ENCODE measurements at places on chromosomes 7 and 10. TPM values are rescaled to one million over a fixed set of nuclear protein-coding genes. Genes with fewer than 3 reads are reported as not detected.

CTTNBP2 gene
- not detected for total RNA-seq

DNA sequence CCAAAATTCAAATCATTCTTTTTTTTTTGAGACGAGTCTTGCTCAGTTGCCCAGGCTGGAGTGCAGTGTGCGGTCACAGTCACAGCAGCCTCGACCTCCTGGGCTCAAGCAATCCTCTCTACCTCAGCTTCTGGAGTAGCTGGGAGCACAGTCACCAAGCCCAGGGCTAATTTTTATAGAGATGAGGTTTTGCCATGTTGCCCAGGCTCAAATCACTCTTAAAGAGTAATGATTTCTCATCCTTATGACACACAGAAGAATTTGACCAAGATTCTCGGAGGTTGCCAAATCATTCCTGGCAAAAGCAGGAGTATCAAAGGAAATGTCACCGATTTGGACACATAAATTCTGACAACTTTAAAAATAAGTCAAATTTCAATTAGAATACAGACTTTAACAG lies 39.1 kb downstream of the SIRT1 start:
- H3K27me3 ChIP-seq = no peaks in the 10 kb centered on the region
- DNase-seq = no peak
- H3K4me1 ChIP-seq = no peaks in the 10 kb centered on the region
- no peak overlapping the region for H3K4me3 ChIP-seq
- no peak overlapping the region for H3K27ac ChIP-seq

- DNase-seq = peak; percentile 46
- H3K36me3 ChIP-seq = peaks cover 3% of the 10 kb centered on the region
- peaks cover 23% of the 10 kb centered on the region for H3K27me3 ChIP-seq
- peak within 1 kb of the TSS; percentile 90 for H3K4me3 ChIP-seq
Measured at GRCh38 chr7:28180364-28181147, at the start of gene JAZF1. Gene JAZF1, minus strand, starts transcription at chr7:28180795.

GRCh38 chr7:137006293-137006692 lies 137.8 kb downstream of the CHRM2 start:
- H3K4me1 ChIP-seq = no peaks in the 10 kb centered on the region
- no peaks in the 10 kb centered on the region for H3K36me3 ChIP-seq
- no peak overlapping the region for H3K27ac ChIP-seq
- H3K4me3 ChIP-seq = no peak overlapping the region

BPGM gene
- total RNA-seq = 27.7 TPM

MMRN2 gene
- total RNA-seq = 0.05 TPM

DNA sequence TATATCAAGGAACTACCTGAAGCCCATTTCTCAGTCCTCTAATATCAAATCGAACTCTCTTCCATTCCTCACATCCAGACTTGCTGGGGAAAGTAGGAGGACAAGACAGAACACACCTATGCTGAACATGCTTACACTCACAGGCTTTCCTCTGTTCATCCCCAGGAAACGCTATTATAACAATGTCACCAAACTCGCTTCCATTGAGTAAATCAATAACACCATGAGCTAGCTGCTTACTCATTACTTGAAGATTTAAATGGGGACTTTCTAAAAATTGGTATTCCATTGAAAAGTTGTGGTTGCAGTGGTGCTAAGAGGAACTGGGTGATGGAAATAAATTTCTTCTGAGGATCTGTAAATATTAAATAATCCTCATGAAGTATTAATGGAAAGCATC lies 88.8 kb downstream of the SLC25A13 start:
- no peak overlapping the region for H3K4me3 ChIP-seq
- peaks cover 6% of the 10 kb centered on the region for H3K4me1 ChIP-seq
- no peak overlapping the region for H3K27ac ChIP-seq
- H3K27me3 ChIP-seq = no peaks in the 10 kb centered on the region
- peaks cover 2% of the 10 kb centered on the region for H3K36me3 ChIP-seq
- no peak for DNase-seq

DNA sequence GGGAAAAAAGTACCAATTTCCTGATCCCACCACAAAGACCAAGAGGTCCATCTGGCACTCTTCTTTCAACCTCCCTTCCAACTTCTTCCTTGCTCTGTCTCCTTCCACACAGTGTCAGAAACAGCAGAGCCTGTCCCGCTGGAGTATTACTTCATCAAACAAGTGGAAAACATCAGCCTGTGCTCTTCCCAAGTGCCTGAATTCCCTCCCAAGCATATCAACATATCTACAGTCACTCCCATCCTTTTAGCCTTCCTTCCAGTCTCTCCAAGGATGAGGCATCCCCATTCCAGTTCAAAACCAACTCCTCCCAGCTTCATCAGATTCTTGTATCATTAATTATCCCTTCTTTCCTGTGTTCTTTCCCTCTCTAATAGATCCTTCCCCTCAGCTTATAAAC lies 1.7 kb upstream of the NOC3L start:
- no peak for DNase-seq
- H3K27ac ChIP-seq = no peak overlapping the region
- H3K27me3 ChIP-seq = peaks cover 28% of the 10 kb centered on the region
- no peak overlapping the region for H3K4me3 ChIP-seq
- H3K4me1 ChIP-seq = peaks cover 26% of the 10 kb centered on the region

GRCh38 chr7:17207220-17207619 lies 91.2 kb upstream of the AHR start:
- H3K4me3 ChIP-seq = no peak overlapping the region
- DNase-seq = no peak
- H3K27ac ChIP-seq = no peak overlapping the region
- H3K36me3 ChIP-seq = no peaks in the 10 kb centered on the region
- no peaks in the 10 kb centered on the region for H3K27me3 ChIP-seq

DNA sequence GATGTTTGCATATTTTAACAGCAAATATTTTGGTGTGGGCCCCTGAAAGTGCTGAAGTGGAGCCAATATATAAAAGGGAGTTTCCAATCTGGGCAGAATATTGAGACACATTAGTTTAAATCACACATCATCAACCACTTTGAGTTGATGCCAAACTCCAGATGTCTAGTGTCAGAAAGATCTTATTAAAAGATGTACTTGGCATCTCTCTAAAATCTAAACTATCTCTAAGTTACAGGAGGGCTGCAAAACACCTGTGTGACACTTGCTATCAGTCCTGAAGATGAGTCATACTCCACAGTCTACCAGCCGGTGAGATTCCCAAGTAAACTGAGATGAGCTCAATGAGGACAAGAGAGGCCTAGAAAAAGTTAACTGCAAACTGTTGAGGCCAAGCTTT lies 11.4 kb downstream of the JAZF1 start:
- H3K27me3 ChIP-seq = no peaks in the 10 kb centered on the region
- peak overlapping the region; percentile 22 for H3K4me3 ChIP-seq
- H3K36me3 ChIP-seq = no peaks in the 10 kb centered on the region
- peaks cover 18% of the 10 kb centered on the region for H3K4me1 ChIP-seq

DNA sequence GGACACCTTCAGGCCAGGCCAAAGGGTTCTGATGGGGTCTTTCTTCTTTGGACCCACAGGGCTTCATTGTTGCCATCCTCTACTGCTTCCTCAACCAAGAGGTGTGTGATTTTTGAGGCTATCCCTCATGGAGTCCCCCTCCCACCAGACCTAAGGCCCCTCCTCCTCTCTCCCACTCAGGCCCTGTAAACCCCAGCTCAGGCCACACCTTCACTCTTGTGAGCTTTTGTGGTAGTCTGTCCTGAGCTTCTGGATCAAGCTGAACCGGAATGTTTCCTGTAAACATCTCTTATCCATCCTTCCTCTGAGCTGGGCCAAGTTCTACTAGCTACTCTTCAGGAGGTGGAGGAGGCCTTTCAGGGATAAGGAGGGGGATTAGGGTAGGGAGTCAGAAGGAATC lies 13.5 kb downstream of the GHRHR start:
- no peak for DNase-seq
- H3K27ac ChIP-seq = no peak overlapping the region
- no peaks in the 10 kb centered on the region for H3K36me3 ChIP-seq

GRCh38 chr10:100364735-100365391 lies 17.8 kb downstream of the SCD start:
- H3K36me3 ChIP-seq = peaks cover 25% of the 10 kb centered on the region
- no peak overlapping the region for H3K4me3 ChIP-seq
- no peak for DNase-seq
- no peak overlapping the region for H3K27ac ChIP-seq
- peaks cover 13% of the 10 kb centered on the region for H3K4me1 ChIP-seq

DNA sequence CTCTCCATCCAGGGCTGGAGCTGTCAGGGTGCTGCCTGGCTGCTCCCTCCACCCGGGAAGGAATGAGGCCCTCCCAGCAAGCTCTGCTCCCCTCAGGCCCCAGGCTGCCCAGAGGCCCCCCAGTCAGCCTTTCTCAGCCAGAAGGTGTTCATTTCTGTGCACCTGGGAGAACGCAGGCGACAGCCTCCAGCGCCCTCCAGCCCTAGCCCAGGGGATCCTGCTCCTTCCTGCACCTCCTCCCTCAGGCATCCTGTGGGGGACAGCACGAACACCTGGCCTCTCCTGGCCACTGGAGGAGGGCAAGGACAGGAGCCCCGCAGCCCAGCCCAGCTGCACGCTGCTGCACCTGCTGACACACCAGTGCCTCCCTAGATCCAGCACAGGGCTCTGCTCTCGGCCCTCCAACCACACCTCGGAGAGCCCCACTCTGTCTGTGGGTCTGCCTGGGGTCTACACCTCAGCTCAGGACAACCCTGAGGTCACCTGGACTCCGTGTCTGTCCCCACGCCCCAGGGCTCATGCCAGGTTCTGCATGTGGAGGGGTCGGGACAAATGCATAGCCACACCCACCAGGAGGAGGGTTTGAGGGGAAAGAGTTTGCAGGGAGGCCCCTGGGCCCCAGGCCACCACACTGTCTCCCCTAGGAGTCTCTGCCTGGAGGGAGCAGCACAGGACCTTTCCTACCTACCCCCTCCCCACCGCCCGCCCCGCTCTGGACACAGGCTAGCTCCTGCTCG lies 7.4 kb upstream of the PWWP2B start:
- no peak overlapping the region for H3K4me3 ChIP-seq
- H3K4me1 ChIP-seq = peaks cover 6% of the 10 kb centered on the region
- no peaks in the 10 kb centered on the region for H3K36me3 ChIP-seq
- H3K27me3 ChIP-seq = no peaks in the 10 kb centered on the region
- H3K27ac ChIP-seq = no peak overlapping the region

- H3K4me1 ChIP-seq = no peaks in the 10 kb centered on the region
- no peaks in the 10 kb centered on the region for H3K36me3 ChIP-seq
- H3K4me3 ChIP-seq = no peak overlapping the region
Measured at GRCh38 chr7:121083790-121084251, 95.3 kb downstream of the CPED1 start.

OR9A2 gene
- 0.32 TPM for total RNA-seq

- no peak for DNase-seq
- H3K4me3 ChIP-seq = no peak overlapping the region
- no peaks in the 10 kb centered on the region for H3K27me3 ChIP-seq
- H3K4me1 ChIP-seq = no peaks in the 10 kb centered on the region
- no peak overlapping the region for H3K27ac ChIP-seq
Measured at GRCh38 chr7:108385834-108386422, 70.3 kb downstream of the NRCAM start.

GRCh38 chr7:74083117-74083876 lies at the start of gene LIMK1:
Gene LIMK1, plus strand, starts transcription at chr7:74083804. Its CDS starts 187 bp downstream, at chr7:74083991.
- H3K27me3 ChIP-seq = no peaks in the 10 kb centered on the region
- peaks cover 14% of the 10 kb centered on the region for H3K4me1 ChIP-seq
- H3K27ac ChIP-seq = peak within 1 kb of the TSS; percentile 12
- peak; percentile 89 for DNase-seq
- peak within 1 kb of the TSS; percentile 92 for H3K4me3 ChIP-seq
- H3K36me3 ChIP-seq = peaks cover 10% of the 10 kb centered on the region

DNA sequence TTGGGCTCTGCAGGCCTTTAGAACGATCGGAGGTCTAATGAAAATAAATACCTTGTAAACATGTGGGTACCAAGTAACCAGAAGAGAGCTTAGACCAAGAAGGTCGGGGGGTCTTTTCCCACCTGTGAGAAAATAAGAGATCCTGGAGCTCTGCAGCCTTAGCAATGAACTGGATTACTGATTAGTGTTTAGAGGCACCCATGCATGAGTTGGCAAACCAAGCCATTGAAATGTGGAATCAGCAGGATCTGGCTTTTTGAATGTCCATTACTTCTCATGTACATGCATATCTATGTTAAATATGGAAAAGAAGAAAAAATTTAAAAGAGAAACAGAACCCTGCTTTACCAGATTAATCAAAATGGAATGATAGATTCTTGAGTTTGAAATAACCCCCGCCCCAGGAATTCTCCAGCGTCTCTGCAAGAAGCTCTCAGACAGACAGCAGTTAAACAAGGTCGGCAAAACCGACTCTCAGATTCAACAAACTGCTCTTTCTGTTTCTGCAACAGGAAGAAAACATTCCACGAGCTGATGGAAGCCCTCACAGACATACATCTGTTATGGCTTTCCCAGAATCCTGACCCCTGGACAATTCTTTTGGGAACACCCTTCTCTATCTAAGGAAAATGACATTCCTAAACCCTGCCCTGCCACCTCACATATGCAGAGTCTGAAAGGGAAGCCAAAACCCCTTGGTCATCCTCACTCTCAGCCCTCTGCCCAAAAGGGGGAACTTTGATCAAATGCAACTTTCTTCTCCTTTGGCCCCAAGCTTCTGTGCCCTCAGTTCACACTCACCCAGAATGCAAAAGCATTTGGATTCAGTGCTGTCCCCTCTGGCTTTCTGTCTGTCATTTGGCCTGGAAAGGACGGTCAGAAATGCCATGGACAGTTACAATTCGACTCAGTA lies 78.7 kb upstream of the EN2 start:
- H3K27me3 ChIP-seq = peaks cover 91% of the 10 kb centered on the region
- H3K36me3 ChIP-seq = peaks cover 2% of the 10 kb centered on the region
- DNase-seq = no peak

GRCh38 chr10:71748671-71749191 lies 24.6 kb downstream of the VSIR start:
- H3K4me3 ChIP-seq = peak overlapping the region; percentile 90
- peaks cover 97% of the 10 kb centered on the region for H3K4me1 ChIP-seq
- DNase-seq = peak; percentile 83
- H3K27me3 ChIP-seq = no peaks in the 10 kb centered on the region
- H3K27ac ChIP-seq = peak overlapping the region; percentile 89
- peaks cover 5% of the 10 kb centered on the region for H3K36me3 ChIP-seq

GRCh38 chr7:112071856-112072255 lies 134.3 kb downstream of the DOCK4 start:
- DNase-seq = no peak
- peaks cover 13% of the 10 kb centered on the region for H3K27me3 ChIP-seq
- H3K27ac ChIP-seq = no peak overlapping the region
- H3K36me3 ChIP-seq = no peaks in the 10 kb centered on the region

BHLHA15 gene
- total RNA-seq = 3.3 TPM

OR2A5 gene
- total RNA-seq = not detected

DNA sequence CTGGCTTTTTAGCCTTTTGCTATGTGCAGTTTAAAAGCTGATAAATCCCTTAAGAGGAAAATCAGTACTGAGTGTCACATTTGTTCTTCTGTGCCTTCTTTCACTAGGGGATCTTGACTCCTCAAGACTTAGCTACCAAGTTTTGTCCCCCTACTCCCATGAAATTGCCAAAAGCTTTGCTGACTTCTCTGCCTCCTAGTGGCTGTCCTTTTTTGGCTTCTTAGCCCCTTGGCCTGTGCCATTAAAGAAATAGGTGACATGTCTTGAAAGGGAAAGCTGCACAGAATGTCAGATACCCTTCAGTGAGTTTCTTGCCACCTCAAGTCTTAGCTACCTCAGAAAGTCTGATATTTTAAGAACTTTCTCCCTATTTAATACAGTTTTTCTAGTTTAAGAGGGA lies 10.5 kb downstream of the MKLN1 start:
- no peak overlapping the region for H3K4me3 ChIP-seq
- H3K36me3 ChIP-seq = peaks cover 14% of the 10 kb centered on the region
- H3K27me3 ChIP-seq = no peaks in the 10 kb centered on the region
- no peak overlapping the region for H3K27ac ChIP-seq
- DNase-seq = no peak
- peaks cover 57% of the 10 kb centered on the region for H3K4me1 ChIP-seq

- H3K27me3 ChIP-seq = no peaks in the 10 kb centered on the region
- peaks cover 4% of the 10 kb centered on the region for H3K36me3 ChIP-seq
- no peak overlapping the region for H3K27ac ChIP-seq
- H3K4me3 ChIP-seq = no peak overlapping the region
- H3K4me1 ChIP-seq = peaks cover 21% of the 10 kb centered on the region
- no peak for DNase-seq
Measured at GRCh38 chr10:74919671-74920070, 93.3 kb downstream of the KAT6B start.
